HT1080 (cell line): ENCODE measurements at places on chromosomes 7 and 10. TPM values are rescaled to one million over a fixed set of nuclear protein-coding genes. Genes with fewer than 3 reads are reported as not detected.

TAS2R5 gene
- 0.30 and 0.98 TPM in 2 replicates for total RNA-seq

- peak; percentile 91 for DNase-seq
These were observed 167.0 kb downstream of the FANK1 start for GRCh38 chr10:126063353-126063791.

TMEM229A gene
- not detected in 2 replicates for total RNA-seq

FAM25C gene
- not detected in 2 replicates for total RNA-seq

DNA sequence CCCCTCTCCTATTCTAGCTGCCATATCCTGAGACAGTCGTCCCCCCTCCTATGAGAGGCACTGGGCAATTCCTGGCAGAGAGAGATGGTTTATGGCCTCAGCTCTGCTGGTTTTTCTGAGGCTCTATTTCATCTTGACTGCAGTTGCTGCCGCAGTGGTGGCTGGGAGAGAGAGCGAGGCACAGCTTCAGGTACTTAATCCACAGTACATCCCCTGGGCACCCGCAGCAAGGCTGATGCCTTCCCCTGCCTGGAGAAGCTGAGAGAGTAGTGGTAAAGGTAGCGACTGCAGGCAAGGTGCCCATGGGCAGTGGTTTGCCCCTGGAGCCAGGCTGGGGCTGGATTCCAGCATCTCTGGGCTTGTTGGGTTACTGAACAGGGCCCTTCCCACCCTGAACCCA lies 324.7 kb downstream of the RPS24 start:
- no peak for DNase-seq

GRCh38 chr7:86950360-86950759 lies 109.1 kb downstream of the ELAPOR2 start:
- no peak for DNase-seq

GRCh38 chr7:99460651-99461050 lies 5.3 kb downstream of the ATP5MF start:
- DNase-seq, result no peak

GJD4 gene
- not detected in 2 replicates for total RNA-seq

DNA sequence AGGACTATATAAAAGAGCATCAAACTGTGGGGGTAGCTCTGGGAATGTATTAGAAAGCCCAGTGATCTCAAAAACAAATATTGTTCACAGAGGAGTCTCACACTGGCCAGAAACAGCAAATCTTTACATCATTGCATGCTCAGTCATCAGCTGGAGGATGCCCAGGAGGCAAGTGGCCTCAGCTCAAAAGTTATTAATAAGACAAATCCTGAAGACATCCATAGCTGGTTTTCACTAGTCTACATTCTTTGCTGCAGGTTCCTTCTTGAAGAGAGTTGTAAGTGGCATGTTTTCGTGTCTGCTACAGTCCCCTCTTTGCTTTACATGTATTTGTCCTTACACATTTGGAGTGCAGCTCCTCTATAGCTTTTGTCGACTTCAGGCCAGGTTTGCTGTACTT lies 8.6 kb upstream of the CCDC7 start:
- no peak for DNase-seq

AKR1B15 gene
- total RNA-seq, result not detected in 2 replicates

DNA sequence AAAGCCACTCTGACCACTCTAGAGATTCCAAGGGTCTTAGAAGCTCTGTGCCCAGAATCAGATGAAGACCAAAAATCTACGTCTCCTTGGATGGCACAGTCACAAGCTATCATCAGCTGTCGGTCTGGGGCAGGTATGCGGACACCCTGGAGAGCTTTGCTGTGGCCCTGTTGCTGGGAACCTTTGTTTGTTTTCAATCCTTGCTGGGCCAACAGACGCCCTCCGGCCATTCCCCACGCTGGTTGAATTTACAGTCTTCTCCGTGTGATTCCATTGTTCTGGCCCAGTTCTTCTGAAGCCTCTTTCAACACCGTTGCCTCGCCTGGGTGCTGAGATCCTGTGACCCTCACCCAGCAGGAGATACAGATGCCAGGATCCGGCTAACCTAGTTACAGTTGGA lies 149.4 kb upstream of the PFKP start:
- no peak for DNase-seq
